ENCODE measurements at places on chromosomes 2 and 18.

DNA sequence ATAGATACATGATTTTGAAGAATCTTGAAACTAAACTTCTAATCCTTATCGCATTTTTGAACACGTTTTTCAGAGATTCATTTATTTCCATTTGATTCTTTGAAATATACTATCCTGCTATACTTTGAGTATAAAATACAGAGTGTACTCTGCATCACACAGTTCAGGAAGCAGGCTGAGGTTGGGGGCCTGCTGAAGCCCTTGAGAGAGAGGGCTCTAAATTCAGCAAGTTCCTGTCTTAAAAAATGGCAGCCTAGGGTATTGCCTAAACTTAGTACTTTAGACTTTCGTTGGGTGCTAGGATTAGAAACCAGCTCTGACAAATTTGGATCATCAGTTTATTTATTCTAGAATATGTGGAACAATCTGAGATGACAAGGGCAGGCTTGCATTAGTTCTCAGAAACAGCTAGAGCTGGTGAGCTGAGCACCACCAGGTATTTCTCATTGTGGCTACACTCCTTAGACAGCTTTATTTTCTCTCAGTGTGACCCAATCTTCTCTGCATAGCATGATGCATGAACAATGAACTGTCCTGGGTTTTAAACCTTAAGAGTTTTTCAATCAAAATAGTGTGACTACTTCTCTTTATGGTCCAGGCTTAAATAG is 49.1 kb downstream of the TFPI start:
- peak; percentile 13 for DNase-seq

DNA sequence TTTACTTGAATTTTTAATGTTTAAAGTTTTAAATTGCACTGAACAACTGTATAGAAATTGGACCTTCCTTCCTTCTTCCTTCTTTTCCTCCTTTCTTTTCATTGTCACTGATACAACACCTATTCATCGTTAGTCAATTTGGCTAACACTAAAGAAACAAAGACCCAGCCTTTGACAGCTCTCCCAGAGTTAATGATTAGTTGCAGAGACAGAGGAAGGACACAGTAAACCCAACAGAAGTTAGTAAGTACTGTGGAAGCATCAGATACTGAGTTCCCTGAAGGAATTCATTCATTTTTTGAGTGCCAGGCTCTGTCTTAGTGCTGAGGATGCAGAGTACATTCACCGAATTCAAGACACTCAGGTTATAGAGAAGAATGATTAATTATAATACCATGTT is 77.9 kb upstream of the RAB27B start:
- DNase-seq, result no peak

- no peak for DNase-seq
These were observed 34.3 kb downstream of the LPIN2 start for GRCh38 chr18:2978661-2979106.

- DNase-seq, result no peak
These were observed 54.3 kb downstream of the GPD2 start for GRCh38 chr2:156490466-156490840.

DNA sequence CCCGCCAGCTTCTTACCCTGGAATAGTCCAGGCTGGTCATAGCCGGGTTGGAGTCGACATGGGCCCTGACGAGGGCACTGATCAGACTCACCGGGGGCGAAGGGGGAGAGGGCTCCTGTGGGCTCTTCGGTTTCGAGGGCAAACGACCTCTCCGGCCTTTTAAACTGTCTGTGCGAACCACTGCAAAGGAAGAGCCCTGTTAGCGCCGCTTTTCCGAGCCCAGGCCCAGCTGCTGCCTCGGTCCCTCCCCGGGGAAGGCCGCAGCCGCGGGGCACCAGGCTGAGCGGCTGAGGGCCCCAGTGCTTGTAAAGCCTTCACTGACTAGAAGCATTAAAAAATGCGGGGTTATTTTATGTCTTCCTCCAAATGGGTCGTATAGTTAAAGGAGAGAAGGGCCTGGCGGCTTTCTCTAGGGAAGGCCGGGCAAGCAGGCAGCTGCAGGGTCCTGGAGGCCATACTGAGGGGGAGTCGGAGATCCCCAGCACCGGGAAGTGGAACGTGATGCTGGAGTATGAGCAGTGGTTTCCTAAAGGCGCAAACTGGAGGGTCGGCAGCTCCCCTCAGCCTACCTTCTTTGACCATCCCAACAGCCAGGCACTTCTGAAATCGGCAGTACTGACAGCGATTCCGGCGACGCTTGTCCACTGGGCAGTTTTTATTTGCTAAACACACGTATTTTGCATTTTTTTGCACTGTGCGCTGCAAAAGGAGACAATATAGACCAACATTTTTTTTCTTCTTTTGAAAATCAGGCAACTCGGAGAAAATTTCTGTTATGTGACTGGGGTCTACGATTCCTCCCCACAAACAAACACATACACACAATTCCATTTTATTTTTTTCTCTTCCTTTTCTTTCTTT is 4.5 kb downstream of the NR4A2 start:
- DNase-seq, result no peak
